ENCODE measurements at places on chromosomes 13 and 19. TPM values are rescaled to one million over a fixed set of nuclear protein-coding genes. Genes with fewer than 3 reads are reported as not detected.

The ZFR2 gene
- total RNA-seq = not detected

The VSTM1 gene
- not detected for total RNA-seq

The GET3 gene
- 67.1 TPM for total RNA-seq

The EFNA2 gene
- not detected for total RNA-seq

The HPN gene
- total RNA-seq = not detected

The SBK2 gene
- not detected for total RNA-seq

The ADAMTS10 gene
- total RNA-seq = not detected

The C19orf38 gene
- total RNA-seq = 0.49 TPM

The MED4 gene
- total RNA-seq = 56.5 TPM

The APOC1 gene
- 1.1 TPM for total RNA-seq

The SIAH3 gene
- total RNA-seq = not detected

The ARHGAP33 gene
- 5.4 TPM for total RNA-seq

The CPB2 gene
- not detected for total RNA-seq

GRCh38 chr19:7596211-7596937 is 711 bp downstream of the CAMSAP3 start:
- DNase-seq = no peak

DNA sequence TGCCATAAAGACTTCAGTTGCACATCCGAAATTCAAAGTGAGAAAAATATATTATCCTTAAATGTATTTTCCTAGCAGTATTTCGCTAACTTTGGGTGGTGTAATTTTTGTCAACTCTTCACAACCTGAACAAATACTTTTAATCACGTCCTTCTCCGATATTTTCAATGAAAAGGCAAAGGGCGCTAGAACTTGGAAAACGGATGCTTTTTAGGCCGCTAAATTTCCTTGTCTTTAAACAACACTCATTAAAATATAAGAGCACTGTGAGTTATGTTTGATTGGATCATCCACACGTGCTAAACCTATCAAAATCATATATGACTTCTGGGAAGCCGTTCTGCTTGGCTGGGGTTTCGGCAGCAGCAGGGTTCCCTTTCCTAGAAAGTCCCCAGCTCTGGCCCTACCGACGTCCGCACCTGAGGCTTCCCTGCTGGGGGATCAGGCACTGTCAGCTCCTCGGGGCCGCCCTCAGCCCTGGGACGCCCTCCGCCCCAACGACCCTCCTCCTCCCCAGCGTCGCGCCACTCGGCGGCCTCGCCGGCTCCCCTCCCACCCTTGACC is 462 bp upstream of the MPHOSPH8 start:
- DNase-seq = no peak

GRCh38 chr13:59259165-59260000 is 904.3 kb downstream of the DIAPH3 start:
- DNase-seq = no peak

GRCh38 chr13:34409496-34410182 is 532.4 kb upstream of the NBEA start:
- no peak for DNase-seq

DNA sequence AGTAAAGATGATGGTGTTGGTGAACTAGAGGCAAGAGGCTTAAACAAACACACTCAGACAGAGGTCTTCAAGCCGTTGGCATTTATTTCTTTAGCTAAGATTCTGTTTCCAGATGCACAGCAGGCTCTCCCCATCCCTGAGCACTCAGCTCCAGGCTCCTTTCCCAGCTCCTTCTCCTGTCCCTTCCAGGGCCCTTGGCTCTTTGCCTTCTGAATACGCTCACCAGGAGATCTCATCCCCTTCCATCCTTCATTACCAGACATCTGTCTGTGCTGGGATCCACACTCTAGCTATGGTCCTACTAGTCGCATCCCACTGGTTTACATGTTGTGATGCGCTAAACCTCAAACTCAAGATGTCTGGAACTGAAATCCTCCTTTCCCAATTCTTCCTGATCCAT is 25.3 kb upstream of the DOCK9 start:
- no peak for DNase-seq

DNA sequence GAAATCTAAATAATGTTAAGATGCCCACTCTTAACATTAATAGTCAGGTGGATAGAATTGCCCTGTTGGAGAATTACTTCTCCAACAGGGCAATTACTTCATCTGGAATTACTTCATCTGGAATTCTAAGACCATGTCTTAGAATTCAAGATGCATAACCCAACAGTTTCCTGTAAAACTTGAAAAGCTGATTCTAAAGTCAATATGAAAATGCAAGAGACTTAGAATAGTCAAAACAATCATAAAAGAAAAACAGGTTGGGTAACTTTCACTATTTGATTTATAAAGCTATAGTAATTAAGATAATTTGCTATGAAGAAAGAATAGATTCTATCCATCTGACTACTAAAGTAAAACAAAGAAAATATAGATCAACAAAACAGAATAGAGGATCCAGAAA is 75.2 kb downstream of the ABCC4 start:
- no peak for DNase-seq

- DNase-seq = peak; percentile 57
These were observed 59.5 kb upstream of the SLITRK1 start for GRCh38 chr13:83941701-83942335.

DNA sequence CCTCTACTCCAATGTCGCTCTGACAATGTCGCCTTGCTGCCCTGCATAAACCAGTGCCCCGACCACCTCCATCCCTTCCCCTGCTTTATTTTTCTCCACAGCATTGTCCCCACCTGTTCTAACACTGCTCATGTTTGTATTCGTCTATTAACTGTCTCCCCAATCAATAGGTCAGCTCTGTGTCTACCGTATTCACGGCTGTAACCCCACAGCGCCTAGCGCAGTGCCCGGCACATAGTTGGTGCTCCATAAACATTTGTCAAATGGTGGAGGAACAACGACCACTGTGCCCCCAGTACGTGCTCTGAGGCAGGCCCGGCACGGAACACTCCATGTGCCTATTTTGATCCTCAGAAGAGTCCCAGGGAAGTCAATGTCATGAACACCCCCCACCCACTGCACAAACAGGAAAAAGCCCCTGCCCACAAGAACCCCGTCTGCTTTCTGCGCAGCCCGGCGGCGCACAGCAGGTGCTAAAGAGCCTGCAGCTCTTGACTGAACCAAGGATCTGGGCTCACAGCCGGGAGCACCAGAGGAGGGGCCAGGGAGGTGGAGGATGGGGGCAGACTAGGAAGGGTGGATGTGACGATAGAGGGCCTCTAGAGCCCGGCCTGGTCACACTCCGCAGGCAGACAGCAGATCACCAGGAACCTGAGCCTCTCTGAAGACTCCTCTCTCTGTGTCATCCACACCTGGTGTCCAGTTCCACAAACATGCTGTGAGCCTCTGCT is 1.8 kb upstream of the CEACAM16 start:
- no peak for DNase-seq

DNA sequence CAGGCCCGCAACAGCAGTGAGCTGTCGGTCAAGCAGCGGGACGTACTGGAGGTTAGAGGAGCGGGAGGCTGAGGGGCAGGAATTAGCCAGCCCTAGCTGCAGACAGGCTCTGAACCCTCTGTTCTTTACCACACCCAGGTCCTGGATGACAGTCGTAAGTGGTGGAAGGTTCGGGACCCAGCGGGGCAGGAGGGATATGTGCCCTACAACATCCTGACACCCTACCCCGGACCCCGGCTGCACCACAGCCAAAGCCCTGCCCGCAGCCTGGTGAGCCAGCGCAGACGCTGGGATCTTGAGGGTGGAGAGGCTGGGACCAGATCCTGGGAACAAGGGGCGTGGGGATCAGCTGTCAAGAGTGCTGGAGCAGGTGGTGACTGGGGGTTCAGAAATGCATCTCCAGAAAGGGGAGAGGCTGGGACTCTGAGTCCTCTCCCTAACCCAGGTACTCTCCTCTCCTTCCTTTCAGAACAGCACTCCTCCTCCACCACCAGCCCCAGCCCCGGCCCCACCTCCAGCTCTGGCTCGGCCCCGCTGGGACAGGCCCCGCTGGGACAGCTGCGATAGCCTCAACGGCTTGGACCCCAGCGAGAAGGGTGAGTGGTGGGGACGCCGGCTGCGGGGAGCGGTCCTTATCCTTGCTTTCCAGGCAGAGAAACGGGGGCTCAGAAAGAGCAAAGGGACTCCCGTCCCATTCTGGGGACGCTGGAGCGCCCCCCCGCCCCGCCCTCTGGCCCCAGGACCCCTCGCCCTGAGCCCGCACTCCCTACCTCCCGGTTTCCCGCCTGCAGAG is 10.4 kb downstream of the EPS8L1 start:
- DNase-seq = no peak

DNA sequence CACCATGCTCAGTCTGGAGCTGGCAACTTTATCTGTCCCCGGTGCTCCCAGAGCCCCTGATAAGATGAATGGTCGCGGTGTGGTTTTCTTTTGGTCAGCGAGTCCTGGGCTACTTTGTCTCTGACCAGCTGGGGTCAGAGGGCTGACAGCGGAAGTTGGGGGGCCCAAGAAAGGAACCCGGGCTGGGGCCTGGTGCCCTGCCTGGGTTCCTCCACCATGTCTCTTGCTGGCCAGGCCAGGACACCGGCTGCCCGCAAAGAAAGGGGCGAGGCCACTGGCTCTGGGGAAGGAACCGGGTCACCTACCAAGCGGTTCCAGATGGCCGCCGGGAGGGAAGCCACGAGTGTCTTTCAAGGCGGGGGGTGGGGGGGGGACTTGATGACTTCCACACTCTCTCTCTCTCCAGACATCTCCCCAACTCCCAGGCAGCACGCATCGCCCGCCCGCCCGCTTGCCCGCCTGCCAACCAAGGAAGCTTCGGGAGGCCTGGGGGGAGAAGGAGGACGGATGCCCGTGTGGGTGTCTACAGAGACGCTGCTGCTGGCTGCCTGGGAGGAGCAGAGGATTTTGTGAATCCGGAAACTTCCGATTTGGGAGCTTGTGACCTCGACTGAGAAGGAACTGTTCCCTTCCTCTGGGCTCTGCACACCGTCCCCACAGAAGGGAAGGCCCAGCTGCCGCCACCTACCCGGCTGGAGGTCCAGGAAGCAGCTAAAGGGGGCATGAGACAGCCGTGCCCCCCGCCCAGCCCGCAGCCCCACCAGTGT is 1.1 kb downstream of the PIP5K1C start:
- peak; percentile 37 for DNase-seq

DNA sequence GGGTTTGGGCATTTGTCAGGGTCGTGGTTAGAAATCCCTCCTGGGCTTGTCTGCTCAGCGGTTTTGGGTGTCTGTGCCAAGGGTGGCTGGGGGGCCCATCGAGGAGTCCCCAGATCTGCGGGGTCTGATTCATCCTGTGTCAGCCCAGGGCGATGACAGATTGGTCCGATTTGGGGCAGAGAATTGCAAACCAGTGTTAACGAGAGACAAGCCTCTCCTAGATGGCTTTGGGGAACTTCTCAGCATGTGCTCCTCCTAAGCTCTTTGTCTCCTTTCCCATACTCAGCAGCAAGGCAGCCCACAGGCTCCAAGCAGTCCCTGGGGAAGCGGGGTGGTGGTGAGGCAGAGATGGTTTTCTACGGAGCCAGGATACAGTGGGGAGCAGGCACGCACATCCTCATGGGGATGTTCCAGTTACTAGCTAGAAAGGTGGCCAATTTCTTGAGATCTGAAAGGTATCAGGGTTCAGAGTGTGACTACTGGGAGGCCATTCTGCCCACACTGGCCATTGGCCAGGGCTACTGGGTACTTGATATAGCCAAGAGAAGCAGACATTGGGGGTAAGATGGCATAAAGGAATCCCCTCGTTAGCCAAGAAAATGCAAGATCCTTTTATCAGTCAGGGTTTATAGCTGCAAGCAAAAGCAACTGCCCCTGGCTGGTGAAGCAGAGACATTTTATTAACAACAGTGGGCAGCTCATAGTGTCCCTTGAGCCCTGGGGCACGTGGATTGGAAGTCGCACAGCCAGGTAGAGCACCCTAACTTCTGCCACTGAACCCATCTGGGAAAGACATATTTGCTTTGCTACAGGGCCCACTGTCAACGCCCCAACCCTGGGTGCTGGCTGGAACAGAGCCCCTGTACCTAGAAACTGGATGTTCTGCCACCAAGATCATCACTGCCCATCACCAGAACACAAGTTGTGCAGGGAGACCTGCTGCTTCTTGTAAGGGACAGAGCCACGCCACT is 63.6 kb downstream of the RGCC start:
- DNase-seq = no peak

GRCh38 chr13:97548711-97549110 is 114.7 kb downstream of the RAP2A start:
- no peak for DNase-seq

- DNase-seq = peak; percentile 60
These were observed 839 bp upstream of the CKAP2 start for GRCh38 chr13:52454459-52454819.

GRCh38 chr13:87999240-87999700 is 328.1 kb downstream of the SLITRK5 start:
- peak; percentile 6 for DNase-seq

- DNase-seq = peak; percentile 54
These were observed 48.6 kb downstream of the SCEL start for GRCh38 chr13:77584106-77584505.

DNA sequence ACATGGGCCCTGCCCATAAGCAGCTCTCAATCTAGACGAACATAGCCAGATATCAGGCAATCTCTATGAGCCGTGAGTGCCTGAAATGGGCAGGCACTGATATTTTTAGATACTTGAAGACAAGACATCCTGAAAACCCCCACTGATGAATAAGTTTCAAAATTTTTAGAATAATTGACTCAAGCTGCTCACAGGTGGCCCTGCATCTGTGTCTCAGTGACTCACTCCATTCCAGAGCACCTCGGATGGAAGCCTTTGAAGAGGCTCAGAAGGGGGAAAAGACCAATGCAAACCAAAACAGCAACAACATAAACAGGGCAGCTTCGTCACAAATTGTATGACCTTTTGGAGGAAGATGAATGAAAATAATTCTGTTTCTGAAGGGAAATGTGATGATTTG is 42.8 kb upstream of the SLC46A3 start:
- peak; percentile 12 for DNase-seq

DNA sequence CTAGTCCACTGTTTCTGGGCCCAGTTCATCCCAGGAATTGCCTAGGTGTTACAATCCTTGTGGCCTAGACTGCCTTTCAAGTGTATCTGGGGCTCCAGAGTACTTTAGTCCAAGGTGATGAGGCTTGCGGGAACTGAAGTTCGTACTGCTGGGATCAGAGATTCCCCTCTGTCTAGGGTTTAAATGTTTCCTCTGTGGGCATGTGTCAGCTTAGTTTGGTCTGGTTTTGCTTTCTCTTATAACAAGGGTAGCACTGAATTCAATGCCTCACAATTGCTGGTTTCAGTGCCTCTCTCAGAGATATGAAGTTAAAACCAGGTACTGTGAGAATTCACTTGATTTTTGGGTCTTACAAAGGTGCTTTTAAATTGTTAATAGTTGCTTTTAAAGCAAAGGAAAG is 30.8 kb downstream of the RGCC start:
- DNase-seq = no peak

- peak; percentile 27 for DNase-seq
These were observed 49.9 kb downstream of the UGGT2 start for GRCh38 chr13:96003304-96003703.

DNA sequence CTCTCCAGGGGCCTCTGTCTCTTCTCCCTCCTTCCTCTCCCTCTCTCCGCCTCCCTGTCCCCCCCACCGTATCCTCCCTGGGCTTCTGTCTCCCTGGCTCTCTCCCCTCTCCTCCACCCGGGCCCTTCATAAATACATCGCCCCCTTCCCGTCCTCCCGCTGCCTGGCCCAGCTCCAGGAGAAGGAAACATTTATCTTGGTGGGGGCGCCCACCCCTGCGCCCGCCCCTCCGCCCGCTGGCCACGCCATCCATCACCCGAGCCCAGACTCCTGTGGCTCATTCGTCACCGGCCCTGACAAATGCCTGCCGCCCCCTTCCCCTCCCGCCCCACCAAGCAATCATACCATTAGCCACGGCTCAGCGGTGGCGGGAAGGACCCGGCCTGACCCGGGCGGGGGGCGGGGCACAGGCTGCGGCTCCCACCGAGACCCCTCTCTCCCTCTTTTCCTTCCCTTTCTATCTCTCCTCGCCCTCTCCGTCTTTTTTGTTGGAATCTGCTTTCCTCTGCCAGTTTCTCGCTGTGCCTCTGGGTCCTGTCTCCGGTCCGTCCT is 2.6 kb upstream of the MEIS3 start:
- no peak for DNase-seq
